ENCODE measurements at places on chromosomes 13 and 19.

DNA sequence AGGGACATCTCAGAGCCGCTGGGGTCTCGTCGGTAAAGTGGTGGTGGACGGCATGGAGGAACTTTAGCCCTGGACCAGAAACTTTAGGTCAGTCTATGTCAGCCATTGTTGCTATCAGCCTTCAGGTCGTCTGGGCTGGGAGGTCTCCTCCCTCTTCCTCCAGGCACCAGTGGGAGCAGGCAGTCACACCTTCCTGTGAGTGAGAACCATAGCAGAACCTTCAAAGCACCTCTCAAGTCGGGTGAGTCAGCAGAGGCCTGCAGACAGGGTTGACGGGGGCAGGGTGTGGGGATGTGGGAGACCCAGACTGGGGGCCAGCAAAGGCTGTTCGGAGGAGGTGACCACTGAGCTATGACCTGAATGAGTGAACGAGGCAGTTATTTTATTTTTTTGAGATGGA lies 15.4 kb upstream of the SBNO2 start:
- DNase-seq = peak; percentile 57

DNA sequence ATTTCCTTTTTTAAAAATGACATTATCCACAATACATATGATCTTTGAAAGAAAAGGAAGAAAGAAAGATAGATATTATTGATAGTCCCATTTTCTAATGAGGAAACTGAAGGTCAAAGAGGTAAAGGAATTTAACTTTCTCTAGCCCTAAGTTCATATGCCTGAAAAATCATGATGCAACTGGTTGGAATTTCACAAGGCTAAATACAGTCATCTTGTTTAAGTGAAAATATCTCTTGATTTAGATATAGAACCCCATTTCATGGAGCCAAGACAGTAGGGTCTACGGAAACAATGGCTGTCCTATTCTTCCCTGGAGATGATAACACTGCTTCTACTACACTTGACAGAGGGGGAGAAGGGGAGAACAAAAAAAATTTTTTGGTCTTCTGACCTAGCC lies 366.2 kb downstream of the DNAJC15 start:
- no peak for DNase-seq

DNA sequence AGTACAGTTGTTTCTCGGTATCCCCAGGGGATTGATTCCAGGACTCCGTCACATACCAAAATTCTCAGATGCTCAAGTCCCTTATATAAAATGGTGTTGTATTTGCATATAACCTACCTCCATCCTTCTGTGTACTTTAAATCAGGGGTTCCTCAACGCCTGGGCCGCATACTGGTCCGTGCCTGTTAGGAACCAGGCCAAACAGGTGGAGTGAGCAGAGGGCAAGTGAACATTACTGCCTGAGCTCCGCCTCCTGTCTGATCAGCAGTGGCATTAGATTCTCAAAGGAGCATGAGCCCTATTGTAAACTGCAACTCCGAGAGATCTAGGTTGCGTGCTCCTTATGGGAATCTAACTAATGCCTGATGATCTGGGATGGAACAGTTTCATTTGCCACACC lies 42.2 kb upstream of the KCTD4 start:
- DNase-seq = no peak

GRCh38 chr19:15170345-15170744 lies 30.4 kb downstream of the NOTCH3 start:
- DNase-seq = no peak

DNA sequence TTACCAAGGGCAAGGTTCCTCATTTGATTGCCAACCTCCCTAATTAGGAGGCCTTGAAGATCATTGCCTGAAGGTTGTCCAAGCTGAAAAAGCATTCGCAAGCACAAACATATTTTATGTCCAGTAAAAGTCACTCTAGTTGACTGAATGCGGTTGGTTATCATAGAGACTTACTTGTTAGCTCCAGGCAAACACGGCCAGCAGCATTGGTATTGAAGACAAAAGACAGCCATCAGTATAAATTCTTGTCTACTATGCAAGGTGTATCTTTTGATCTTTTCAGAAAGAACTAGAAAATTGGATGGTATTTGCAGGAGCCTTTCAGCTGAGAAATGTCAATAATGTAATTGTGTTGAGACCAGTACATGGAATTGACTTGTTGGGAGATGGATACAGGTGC lies 129.9 kb downstream of the GPC6 start:
- DNase-seq = no peak

- DNase-seq = no peak
Measured at GRCh38 chr19:4035582-4035981, 28.0 kb downstream of the PIAS4 start.

GRCh38 chr13:38686577-38687245 lies at the start of gene FREM2:
Gene FREM2 (plus strand): TSS chr13:38687077. CDS start chr13:38687345, 268 bp downstream.
- no peak for DNase-seq

GRCh38 chr19:31352782-31353651 lies 3.8 kb upstream of the TSHZ3 start:
- DNase-seq = no peak

GRCh38 chr19:5503598-5503997 lies 48.4 kb downstream of the ZNRF4 start:
- DNase-seq = no peak

DNA sequence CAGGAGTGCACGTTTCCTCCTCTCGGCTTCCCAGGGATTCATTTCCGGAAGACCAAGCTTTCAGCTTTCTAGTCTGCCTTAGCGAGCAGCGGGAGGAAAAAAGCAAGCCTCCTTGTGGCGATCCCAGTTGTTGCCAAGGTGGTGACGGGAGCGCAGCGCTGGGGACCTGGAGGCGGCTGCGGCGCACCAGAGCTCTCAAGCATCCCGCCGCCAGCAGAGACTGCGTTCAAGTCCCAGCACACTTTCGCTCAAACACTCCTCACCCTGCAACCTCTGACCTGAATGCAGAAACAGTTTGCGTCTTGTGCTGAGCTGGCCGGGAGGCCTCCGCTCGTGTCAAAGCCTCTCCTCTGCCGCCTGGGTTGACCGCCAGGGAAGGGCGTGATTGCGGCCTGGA lies 4.9 kb downstream of the GSX1 start:
- no peak for DNase-seq

- no peak for DNase-seq
Measured at GRCh38 chr19:11461453-11461852, 19.4 kb downstream of the ELAVL3 start.

DNA sequence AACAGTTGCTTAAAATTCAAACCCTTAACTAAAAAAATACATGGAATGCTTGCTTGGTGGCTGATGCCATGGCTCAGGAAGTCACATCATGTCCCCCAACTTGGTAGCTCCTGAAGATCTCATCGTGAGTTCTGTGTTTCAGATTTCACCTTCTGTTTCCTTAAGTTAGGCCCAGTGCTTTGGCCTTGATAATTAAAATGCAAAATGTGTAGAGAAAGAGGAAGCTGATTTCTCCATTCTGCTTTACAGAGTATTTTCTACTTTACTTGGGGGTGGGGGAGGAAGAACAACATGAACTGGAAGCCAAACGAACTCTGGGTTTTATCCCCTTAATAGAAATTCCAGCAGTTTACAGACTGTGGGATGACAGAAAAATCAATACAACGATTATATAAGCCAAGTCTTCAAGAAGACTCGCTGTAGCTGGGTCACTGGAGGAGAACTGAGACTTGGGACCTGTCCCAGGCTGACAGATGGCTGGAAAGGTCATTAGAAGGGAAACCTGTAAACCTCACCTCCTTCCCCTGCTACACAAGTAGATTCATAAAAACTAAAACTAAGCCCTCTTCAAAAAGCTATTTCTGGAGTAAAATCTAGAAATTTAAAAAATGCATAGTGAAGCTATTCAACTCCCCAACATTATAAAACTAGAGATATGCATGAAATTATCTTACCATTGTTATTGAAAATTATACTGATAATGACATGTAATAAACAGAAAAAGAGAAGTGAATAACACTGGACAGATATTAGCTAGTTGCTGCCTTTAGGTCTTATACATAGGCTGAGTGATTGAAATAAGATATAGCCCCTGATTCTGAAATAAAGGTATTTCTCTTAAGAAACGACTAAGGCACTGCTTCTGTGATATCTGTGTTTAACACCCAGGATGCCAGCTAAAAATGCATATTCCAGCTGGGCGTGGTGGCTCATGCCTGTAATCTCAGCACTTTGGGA lies 22.1 kb upstream of the GGACT start:
- no peak for DNase-seq

DNA sequence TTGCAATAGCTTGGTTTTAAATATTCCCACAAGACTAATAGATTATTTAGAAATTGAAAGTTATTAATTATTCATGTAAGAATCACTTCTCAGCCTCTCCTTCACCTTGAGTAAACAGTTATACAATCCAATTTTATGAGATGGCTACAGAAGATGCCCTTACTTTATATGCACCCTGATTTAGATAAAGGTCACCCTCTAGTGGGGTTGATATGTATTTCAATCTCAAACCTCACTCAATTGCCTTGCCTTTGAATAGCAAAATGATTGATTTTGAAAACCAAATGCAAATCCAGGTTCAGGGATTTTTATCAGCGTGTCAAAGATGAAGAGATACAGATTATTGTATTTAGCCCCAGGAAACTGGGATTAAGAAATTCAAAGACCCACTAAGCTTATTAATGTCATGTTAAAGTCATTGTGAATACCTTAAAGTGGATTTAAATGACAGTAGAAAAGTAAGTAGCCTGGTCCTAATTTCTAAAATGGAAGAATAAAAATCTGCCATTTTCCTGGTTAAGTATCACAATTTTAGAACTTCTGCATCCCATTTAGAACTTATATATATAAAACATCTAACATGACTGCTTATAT lies 305.1 kb downstream of the ITGBL1 start:
- no peak for DNase-seq

Measured in T-cell (primary cell).